Endothelial cell (in vitro differentiated cells): ENCODE measurements at places on chromosomes 7 and 10. TPM values are rescaled to one million over a fixed set of nuclear protein-coding genes. Genes with fewer than 3 reads are reported as not detected.

The SPAM1 gene
- not detected for total RNA-seq

- no peaks in the 10 kb centered on the region for H3K4me1 ChIP-seq
- H3K36me3 ChIP-seq, result no peaks in the 10 kb centered on the region
- no peak overlapping the region for H3K4me3 ChIP-seq
- H3K27me3 ChIP-seq, result peaks cover 2% of the 10 kb centered on the region
- H3K27ac ChIP-seq, result no peak overlapping the region
- no peak for DNase-seq
Observed at GRCh38 chr10:12938271-12938670, 63.2 kb downstream of the CCDC3 start.

DNA sequence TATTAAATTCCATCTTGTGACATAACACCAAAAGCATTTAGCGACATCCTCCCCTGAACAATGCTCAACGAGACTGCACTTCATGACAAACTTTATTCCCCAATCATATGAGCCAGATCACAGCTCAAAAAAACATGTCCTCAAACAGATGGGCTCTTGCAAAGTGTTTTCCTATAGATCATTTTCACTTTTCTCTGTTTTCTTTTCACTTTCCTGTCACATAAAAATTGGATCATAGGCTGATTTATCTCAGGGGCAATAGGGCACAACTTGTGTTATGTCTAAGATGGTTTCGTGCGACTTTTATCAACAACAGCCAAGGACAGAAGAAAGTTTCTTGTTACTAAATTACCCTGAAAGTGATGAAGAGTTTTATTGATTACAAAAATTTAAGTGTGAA, 206.1 kb downstream of the WDR11 start:
- H3K36me3 ChIP-seq, result no peaks in the 10 kb centered on the region
- no peaks in the 10 kb centered on the region for H3K4me1 ChIP-seq
- no peaks in the 10 kb centered on the region for H3K27me3 ChIP-seq
- DNase-seq, result no peak

The MACC1 gene
- total RNA-seq, result 0.69 TPM

DNA sequence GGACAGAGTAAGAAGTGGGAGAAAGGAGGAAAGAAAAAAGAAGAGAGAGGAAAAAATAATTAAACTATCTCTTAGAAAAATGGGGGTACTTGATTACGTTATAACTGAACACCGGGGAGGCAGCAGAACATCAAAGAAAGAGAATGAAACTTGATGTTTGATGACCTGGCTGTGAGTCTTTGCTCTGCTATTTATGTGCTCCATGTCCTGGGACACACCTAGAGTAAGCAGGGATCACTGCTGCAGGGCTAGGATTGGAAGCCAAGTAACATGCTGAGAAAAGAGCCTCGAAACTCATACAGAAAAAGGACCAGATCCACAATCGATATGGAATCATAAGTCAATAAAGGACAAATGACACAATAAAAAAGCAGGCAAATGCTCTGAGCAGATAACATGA, 56.7 kb upstream of the COL13A1 start:
- no peak overlapping the region for H3K4me3 ChIP-seq
- no peak for DNase-seq
- H3K36me3 ChIP-seq, result no peaks in the 10 kb centered on the region
- peaks cover under 1% of the 10 kb centered on the region for H3K27me3 ChIP-seq
- H3K27ac ChIP-seq, result no peak overlapping the region

GRCh38 chr10:49628599-49628998, 14.8 kb downstream of the CHAT start:
- H3K4me1 ChIP-seq, result peaks cover 4% of the 10 kb centered on the region
- H3K27me3 ChIP-seq, result peaks cover 2% of the 10 kb centered on the region
- no peak for DNase-seq
- no peak overlapping the region for H3K4me3 ChIP-seq

GRCh38 chr7:75639071-75639885, 99.5 kb downstream of the HIP1 start:
- H3K27ac ChIP-seq, result peak overlapping the region; percentile 98
- peaks cover 16% of the 10 kb centered on the region for H3K27me3 ChIP-seq
- peak; percentile 57 for DNase-seq

DNA sequence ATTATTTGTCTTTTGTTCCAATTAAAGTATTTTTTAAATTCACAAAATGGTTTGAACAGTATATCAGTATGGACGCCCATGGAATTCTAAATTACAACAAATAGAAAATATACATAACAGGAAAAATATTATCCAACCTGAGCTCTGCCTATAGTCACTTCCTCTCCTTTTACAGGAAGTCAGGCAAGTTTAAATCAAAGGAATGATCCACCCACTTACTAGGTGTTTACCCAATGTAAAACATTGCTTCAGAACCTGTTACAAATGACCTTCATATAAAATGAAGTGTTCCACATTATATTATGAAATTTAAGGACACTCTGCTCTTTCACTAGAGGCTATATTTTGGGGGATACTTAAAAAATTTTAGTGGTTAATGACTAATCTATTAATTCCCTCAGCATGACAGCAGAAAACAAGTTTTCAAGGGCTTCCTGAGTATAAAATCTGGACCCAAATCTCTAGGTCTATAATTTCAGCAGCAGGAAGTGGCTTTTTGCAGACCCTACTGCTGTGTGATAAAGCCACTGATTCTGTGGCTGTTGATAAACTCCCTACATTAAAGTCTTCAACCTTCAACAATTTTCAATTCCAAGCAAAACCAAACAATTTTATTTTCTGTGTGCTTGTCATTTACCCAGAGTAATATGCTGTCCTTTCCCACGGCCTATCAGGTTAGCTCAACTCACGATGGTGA, 722.6 kb downstream of the GATA3 start:
- DNase-seq, result no peak
- H3K27me3 ChIP-seq, result no peaks in the 10 kb centered on the region
- no peak overlapping the region for H3K4me3 ChIP-seq
- H3K36me3 ChIP-seq, result no peaks in the 10 kb centered on the region
- H3K27ac ChIP-seq, result no peak overlapping the region
- peaks cover 2% of the 10 kb centered on the region for H3K4me1 ChIP-seq

GRCh38 chr7:129925416-129926002, 27.3 kb downstream of the UBE2H start:
- H3K27me3 ChIP-seq, result no peaks in the 10 kb centered on the region
- DNase-seq, result no peak
- peak overlapping the region; percentile 48 for H3K27ac ChIP-seq
- no peak overlapping the region for H3K4me3 ChIP-seq

GRCh38 chr7:157394246-157395191, 57.7 kb downstream of the DNAJB6 start:
- no peak for DNase-seq
- peaks cover 27% of the 10 kb centered on the region for H3K36me3 ChIP-seq
- H3K27me3 ChIP-seq, result peaks cover 2% of the 10 kb centered on the region
- peaks cover 11% of the 10 kb centered on the region for H3K4me1 ChIP-seq
- H3K27ac ChIP-seq, result no peak overlapping the region
- H3K4me3 ChIP-seq, result no peak overlapping the region

The CALML3 gene
- not detected for total RNA-seq

DNA sequence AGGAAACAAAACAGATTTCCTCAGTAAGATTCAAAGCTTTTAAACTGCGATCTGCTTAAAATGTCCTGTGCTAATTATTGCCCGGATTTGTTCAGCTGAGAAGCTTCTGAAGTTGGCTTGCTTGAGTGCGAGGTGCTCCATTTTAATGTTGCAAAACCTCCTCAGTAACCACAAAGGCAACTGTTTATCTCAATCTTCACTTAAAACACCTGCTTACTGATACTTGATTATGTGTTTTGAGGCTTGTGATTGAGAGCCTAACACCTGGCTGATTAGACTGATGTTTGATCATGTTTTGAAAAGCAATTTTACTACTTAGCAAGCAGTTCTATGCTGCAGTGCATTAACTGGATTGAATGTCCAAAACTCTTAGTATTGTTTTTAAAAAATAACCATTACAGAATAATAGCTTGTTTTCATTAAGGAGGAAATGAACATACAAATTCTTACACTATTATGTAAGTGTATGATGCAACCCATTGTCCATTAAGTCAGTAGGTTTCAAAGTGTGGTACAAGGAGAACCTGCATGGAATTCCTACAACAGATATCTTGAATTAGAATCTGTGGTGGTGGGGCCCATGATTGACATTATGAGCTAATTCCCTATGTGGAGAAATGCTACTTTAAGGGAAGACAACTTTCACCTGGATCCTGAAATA, 96.9 kb upstream of the FAM180A start:
- H3K27ac ChIP-seq, result no peak overlapping the region
- no peaks in the 10 kb centered on the region for H3K27me3 ChIP-seq
- DNase-seq, result no peak

- no peaks in the 10 kb centered on the region for H3K27me3 ChIP-seq
- H3K36me3 ChIP-seq, result peaks cover 4% of the 10 kb centered on the region
- peak; percentile 30 for DNase-seq
- peaks cover 5% of the 10 kb centered on the region for H3K4me1 ChIP-seq
Observed at GRCh38 chr7:37491919-37492694, 43.4 kb upstream of the ELMO1 start.

The C10orf90 gene
- total RNA-seq, result not detected

- no peak for DNase-seq
- H3K36me3 ChIP-seq, result peaks cover 5% of the 10 kb centered on the region
- H3K27ac ChIP-seq, result no peak overlapping the region
- peaks cover 4% of the 10 kb centered on the region for H3K27me3 ChIP-seq
Observed at GRCh38 chr10:119477444-119477843, 65.1 kb downstream of the RGS10 start.

GRCh38 chr7:41538810-41539724, 163.8 kb downstream of the INHBA start:
- no peaks in the 10 kb centered on the region for H3K4me1 ChIP-seq
- H3K4me3 ChIP-seq, result no peak overlapping the region
- no peak overlapping the region for H3K27ac ChIP-seq
- H3K27me3 ChIP-seq, result no peaks in the 10 kb centered on the region
- no peaks in the 10 kb centered on the region for H3K36me3 ChIP-seq

The CALN1 gene
- total RNA-seq, result 1.4 TPM

GRCh38 chr10:119250641-119251314, 43.4 kb downstream of the GRK5 start:
- H3K27me3 ChIP-seq, result peaks cover 10% of the 10 kb centered on the region
- no peak for DNase-seq
- H3K36me3 ChIP-seq, result peaks cover 12% of the 10 kb centered on the region

DNA sequence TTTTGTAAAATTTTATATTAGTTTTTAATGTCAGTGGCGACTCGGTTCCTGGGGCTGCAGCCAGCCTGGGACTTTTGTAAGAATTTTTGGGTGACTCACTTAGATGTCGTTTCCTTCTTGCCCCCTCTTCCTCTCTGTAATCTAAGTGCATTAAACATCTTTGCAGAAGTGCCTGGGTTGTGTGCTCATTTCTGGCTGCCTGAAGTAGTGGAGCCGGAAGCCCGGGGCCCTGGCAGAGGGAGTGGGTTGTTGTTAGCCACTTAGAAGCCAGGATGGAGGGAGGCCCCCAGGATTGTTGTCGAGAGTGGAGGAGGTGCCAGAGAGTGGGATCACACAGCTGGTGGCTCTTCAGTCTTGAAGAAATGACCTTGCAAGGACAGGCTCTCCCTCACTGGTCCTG, 11.0 kb upstream of the TRIM8 start:
- peaks cover 6% of the 10 kb centered on the region for H3K27me3 ChIP-seq
- peaks cover 67% of the 10 kb centered on the region for H3K4me1 ChIP-seq
- no peak overlapping the region for H3K4me3 ChIP-seq
- peak overlapping the region; percentile 80 for H3K27ac ChIP-seq
- no peak for DNase-seq

The RSPH10B gene
- 0.44 TPM for total RNA-seq

The ZC3HAV1L gene
- 12.4 TPM for total RNA-seq

GRCh38 chr7:96942112-96942511, 63.2 kb upstream of the DLX6 start:
- peaks cover under 1% of the 10 kb centered on the region for H3K27me3 ChIP-seq
- H3K4me3 ChIP-seq, result no peak overlapping the region
- peaks cover 3% of the 10 kb centered on the region for H3K4me1 ChIP-seq
- H3K27ac ChIP-seq, result no peak overlapping the region

The HOXA1 gene
- 3.5 TPM for total RNA-seq

GRCh38 chr7:131595699-131596098, 39.3 kb upstream of the PODXL start:
- no peaks in the 10 kb centered on the region for H3K27me3 ChIP-seq
- H3K36me3 ChIP-seq, result no peaks in the 10 kb centered on the region
- H3K27ac ChIP-seq, result no peak overlapping the region
- peaks cover 6% of the 10 kb centered on the region for H3K4me1 ChIP-seq
- no peak for DNase-seq
- H3K4me3 ChIP-seq, result no peak overlapping the region

GRCh38 chr10:44962870-44963738, 3.5 kb downstream of the RASSF4 start:
- peaks cover 41% of the 10 kb centered on the region for H3K4me1 ChIP-seq
- DNase-seq, result no peak
- H3K27ac ChIP-seq, result peak overlapping the region; percentile 31

GRCh38 chr10:102040305-102041050, 15.5 kb downstream of the ARMH3 start:
- H3K4me1 ChIP-seq, result peaks cover 12% of the 10 kb centered on the region
- peaks cover 23% of the 10 kb centered on the region for H3K36me3 ChIP-seq
- H3K27me3 ChIP-seq, result peaks cover 5% of the 10 kb centered on the region
- H3K4me3 ChIP-seq, result no peak overlapping the region

DNA sequence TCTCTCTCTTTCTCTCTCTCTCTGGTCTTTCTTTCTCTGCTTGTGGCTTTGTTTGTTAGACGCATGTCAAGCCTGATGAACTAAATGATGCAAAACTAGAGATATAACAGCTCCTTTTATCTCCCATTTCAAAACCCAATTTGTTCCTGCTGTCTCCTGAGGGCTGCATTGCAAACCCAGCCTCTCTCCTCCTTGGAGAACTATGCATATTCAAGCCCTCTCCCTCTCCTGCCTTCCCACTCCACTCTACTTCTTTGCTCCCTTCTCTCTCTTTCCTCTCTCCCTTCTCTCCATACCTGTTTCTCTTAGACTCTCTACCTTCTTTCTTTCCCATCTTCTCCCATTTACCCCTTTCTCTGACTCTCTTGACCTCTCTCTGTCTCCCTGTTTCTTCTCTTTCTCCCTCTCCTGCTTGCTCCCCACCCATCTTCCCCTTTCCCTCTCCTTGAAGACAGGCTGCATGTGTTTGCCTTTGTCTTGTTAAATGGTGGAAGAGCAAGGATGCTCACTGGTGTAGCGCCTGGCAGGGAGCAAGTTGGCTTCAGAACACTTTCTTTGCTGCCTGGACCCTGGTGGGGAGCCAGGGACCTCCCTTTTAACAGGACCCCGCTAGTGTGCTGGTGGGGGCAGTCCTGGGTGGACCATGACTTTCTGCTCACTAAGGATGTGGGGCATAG, 142.9 kb downstream of the CDH23 start:
- H3K4me3 ChIP-seq, result no peak overlapping the region
- H3K27ac ChIP-seq, result no peak overlapping the region
- H3K4me1 ChIP-seq, result no peaks in the 10 kb centered on the region
- H3K27me3 ChIP-seq, result peaks cover 7% of the 10 kb centered on the region
- no peak for DNase-seq

GRCh38 chr10:128664729-128665128, 538.5 kb upstream of the MKI67 start:
- no peaks in the 10 kb centered on the region for H3K4me1 ChIP-seq
- H3K4me3 ChIP-seq, result no peak overlapping the region
- H3K27ac ChIP-seq, result no peak overlapping the region
- H3K27me3 ChIP-seq, result no peaks in the 10 kb centered on the region
